Progenitor cell of endocrine pancreas (in vitro differentiated cells): ENCODE measurements at places on chromosomes 4 and X. TPM values are rescaled to one million over a fixed set of nuclear protein-coding genes. Genes with fewer than 3 reads are reported as not detected.

The SRPK3 gene
- total RNA-seq, result not detected in 2 replicates

The SH2D1A gene
- not detected in 2 replicates for total RNA-seq

The BMP15 gene
- not detected in 2 replicates for total RNA-seq

The SLBP gene
- 54.3 and 56.5 TPM in 2 replicates for total RNA-seq

DNA sequence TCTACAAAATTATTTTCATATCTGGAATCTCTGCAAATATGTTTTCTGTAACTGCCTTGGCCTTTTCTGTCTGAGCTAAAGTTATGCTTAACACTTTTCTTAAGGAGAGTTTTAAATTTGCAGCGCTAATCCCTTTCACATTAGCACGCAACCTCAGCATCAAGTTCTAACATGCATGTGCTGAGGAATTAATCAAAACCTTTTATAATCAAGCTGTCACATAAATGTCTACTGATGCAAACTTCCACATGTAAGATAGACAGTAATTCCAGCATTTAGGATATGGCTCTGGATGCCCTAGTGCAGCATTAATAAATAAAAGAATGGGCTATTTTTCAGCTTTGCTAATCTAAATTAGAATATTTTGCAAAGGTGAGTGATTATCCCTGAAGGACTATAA is 17.5 kb upstream of the NEIL3 start:
- no peak for DNase-seq

DNA sequence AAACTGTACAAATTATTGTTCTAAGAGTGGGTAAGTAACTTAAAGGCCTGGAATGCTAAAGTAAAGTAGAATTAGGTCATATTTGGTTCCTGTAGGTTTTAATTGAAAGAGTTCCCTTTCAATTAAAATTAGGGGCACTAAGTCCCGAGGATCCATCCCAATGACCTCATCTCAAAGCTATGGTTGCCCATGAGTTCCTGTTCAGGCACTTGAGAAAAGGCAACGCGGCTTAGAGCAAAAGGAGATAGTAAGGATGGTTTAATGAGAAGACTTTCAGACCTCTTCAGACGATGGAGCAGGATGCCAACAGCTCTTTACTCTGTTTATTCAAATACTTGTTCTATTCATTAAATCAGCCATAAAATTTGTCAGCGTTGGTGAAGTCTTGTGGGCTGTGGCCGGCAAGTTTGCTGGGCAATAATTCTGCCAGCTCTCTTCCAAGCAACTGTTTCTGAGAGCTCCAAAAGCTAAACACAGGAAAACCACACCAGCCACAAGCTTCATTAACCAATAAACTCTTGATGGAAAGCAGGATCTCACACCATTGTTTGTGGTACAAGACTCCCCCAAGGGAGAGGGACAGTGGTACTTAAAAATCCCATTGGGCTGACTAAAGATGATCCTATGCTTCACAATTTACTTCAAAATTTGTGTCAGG is 167.4 kb downstream of the COL4A6 start:
- no peak for DNase-seq

GRCh38 chr4:169615467-169616106 is 3.2 kb upstream of the NEK1 start:
- DNase-seq, result no peak

- no peak for DNase-seq
Observed at GRCh38 chr4:34148322-34148908, 2095.9 kb downstream of the ARAP2 start.

DNA sequence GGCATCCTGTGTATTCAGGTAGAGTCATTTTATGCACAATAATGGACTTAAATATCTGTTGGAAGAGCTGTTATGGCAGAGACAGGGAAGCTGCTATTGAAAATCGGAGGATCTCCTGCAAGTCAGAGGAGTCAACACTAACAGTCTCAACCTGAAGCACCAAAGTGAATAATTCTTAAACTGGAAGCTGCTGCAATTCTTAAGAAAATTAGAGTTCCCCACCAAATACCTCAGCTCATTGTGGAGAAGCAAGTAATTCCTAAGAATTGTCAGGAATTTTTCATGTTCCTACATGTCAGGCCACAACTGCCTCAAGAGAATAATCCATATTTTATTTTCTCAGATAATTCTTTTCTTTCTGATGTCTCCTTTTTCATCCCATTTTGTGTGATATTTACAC is 892.6 kb upstream of the LCORL start:
- DNase-seq, result no peak

GRCh38 chr4:104465201-104465600 is 29.5 kb downstream of the CXXC4 start:
- no peak for DNase-seq
